GM23248 (cell line): ENCODE measurements at places on chromosomes 6 and 20.

- no peak overlapping the region for H3K4me3 ChIP-seq
- no peak overlapping the region for H3K27ac ChIP-seq
- DNase-seq, result no peak
- H3K36me3 ChIP-seq, result no peaks in the 10 kb centered on the region
Measured at GRCh38 chr6:167787896-167788562, 38.7 kb upstream of the AFDN start.

DNA sequence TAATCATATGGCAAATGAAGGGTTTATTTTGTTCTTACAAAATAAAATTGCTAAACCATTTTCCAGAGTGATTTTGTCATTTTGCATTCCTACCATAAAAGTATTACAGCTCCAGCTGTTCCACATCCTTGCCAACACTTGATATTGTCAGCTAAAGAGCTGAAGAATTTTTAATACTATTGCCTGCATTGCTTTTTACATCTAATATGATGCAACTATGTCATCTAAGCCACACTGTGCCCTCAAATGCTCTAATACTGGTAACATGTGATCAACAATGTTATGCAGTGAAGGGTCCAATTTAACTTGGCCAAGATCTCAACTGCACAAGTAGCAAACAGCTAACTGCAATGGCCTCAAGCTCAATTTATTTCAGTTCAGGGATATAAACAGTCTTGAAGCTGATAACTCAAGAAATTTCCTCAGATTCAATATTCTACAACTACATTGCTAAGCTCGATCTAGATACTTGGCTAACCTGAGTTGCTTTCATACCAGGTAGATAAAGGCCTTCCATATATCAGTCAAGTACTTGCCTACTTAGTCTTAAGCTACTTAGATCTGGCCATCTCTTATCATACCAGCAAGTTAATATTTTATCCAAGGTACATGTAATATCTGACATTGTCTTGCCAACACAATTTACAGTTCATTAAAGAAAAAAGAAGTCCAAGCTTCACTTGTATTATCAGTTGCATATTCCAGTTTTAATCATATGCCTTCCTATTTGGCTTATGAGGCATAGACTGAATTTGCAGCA is 17.0 kb downstream of the AKIRIN2 start:
- no peaks in the 10 kb centered on the region for H3K27me3 ChIP-seq
- H3K4me1 ChIP-seq, result peaks cover 18% of the 10 kb centered on the region
- H3K36me3 ChIP-seq, result peaks cover 15% of the 10 kb centered on the region; the same call in 1 of the 2 replicates
- no peak overlapping the region for H3K27ac ChIP-seq
- H3K4me3 ChIP-seq, result no peak overlapping the region

DNA sequence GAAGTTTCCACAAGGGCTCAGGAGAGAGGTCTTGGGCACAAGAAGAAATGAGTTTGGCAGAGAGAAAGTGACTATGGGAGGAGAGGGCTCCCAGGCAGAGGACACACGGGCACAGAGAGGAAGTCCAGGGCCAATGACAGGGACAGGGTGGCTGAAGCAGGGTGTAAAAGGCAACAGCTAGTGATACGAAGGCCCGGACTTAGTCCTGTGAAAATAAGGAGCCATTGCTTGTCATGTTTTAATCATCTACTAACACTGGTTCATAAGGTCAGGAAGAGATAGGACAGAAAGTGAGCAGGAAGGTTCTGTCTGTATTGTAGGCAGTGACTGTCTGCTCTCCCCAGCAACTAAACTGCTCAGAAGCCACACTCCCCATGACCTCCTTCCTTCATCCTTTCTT is 204.7 kb upstream of the SHLD1 start:
- DNase-seq, result no peak
- H3K27me3 ChIP-seq, result no peaks in the 10 kb centered on the region
- no peak overlapping the region for H3K27ac ChIP-seq
- 0 out of 2 replicates have a peak, but pooled peaks cover 13% of the 10 kb centered on the region for H3K36me3 ChIP-seq

DNA sequence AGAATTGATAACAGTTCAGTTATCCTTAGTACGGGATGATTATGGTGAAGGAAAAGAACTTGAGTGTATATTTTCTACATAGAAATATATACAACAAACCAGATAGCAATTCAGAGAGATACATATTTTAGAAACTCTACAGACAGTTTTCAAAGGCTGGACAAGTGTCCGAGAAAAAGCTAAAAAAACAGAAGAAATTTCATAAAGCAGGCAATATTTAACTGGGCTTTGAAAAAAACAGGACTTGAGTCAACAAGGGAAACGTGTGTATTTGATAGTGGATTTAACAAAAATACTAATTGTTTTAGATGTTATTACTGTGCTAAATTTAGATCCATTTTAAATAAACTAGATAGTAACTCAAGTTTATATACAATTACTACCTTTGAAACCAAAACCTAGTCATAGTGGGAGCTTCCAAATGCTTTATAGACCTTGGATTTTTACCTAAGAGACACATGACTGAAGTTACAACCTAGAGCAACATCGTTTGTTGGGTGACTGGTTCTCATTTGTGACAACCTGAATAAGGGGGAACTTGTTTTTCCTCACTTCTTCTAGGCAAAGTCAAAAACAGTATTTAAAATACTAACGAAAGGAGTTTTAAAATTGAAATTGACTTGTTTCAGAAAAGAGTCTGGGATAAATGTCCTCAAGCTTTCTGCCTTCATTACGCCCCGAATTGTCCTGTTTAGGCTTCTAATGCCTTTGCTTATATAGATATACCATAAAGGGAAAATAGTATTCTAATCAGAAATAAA is 116.7 kb upstream of the PRSS16 start:
- no peaks in the 10 kb centered on the region for H3K27me3 ChIP-seq
- DNase-seq, result peak; percentile 12
- peaks cover 16% of the 10 kb centered on the region; the same call in 1 of the 2 replicates for H3K4me1 ChIP-seq
- H3K27ac ChIP-seq, result peak overlapping the region; percentile 89
- no peaks in the 10 kb centered on the region for H3K36me3 ChIP-seq

DNA sequence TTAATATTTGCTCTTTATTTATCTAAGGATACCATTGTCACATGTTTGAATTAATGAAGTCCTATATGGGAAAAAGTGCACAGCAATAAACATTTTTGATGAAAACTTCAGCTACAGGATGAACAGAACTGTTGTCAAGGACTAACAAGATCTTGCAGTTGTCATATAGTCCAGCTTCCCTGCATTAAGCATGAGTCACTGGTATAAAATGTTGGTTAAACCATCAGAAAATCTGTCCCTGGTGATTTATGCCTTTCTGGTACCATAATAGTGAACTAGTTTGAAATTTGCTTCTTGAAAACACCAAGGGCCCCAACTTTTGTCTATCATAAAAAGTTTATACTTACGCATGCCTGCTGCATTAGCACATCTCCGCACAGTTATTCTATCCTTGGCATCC is 60.4 kb upstream of the RSPO3 start:
- peaks cover 15% of the 10 kb centered on the region for H3K4me1 ChIP-seq
- no peaks in the 10 kb centered on the region for H3K36me3 ChIP-seq
- no peaks in the 10 kb centered on the region for H3K27me3 ChIP-seq
- H3K27ac ChIP-seq, result no peak overlapping the region
- no peak overlapping the region for H3K4me3 ChIP-seq
- DNase-seq, result no peak

DNA sequence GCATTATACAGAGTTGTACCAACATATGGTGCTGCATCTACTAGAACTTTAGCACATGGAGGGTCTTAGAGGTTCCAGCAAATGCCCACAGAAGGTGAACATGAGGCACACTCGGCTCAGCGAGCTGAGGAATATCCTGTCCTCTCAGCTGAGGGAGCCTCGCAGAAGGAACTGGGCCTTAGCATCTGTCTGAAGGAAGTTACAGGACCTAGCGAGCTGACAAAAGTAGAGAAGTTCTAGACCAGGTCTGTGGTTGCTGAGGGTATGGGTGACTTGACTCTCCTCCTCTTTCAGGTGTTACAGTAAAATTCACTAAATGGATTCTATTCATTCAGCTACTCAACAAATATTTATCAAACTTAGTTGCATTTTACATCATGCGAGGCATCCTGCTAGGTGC is 157.2 kb downstream of the ZDHHC14 start:
- no peaks in the 10 kb centered on the region for H3K36me3 ChIP-seq
- no peak overlapping the region for H3K27ac ChIP-seq
- no peak overlapping the region for H3K4me3 ChIP-seq
- no peak for DNase-seq
- H3K27me3 ChIP-seq, result no peaks in the 10 kb centered on the region

DNA sequence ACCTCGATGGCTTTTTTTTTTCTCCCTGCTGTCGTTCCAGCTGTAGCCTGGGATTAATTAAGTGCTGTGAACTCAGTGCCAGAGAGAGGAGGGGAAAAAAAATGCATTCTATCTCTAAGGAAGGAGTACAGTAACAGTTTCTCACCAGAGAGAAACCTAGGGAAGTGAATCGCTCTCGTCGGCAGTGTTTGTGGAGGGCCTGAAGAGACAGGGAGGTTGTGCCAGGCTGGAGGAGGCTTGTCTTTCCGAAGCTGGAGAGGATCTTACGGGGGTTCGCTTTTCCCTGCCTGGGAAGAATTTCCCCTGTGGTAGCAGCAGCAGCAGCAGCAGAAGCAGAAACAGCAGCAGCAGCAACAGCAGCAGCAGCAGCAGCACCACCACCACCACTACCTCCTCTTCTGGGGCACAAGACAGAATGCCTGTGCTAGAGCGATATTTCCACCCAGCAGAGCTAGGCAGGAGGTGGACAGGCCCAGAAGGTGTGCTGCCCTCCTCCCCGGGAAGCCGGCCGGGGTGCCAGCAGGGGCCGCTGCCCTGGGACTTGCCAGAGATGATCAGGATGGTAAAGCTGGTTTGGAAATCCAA is 186.5 kb downstream of the PDE7B start:
- no peaks in the 10 kb centered on the region for H3K36me3 ChIP-seq
- H3K4me1 ChIP-seq, result peaks cover 56% of the 10 kb centered on the region
- H3K27ac ChIP-seq, result peak overlapping the region; percentile 75
- peak overlapping the region; percentile 71 for H3K4me3 ChIP-seq

- peaks cover 16% of the 10 kb centered on the region for H3K4me1 ChIP-seq
- peaks cover 11% of the 10 kb centered on the region; the same call in 1 of the 2 replicates for H3K27me3 ChIP-seq
Measured at GRCh38 chr20:39069976-39070375, 107.8 kb downstream of the DHX35 start.

GRCh38 chr20:38269040-38269439 is 8.5 kb upstream of the KIAA1755 start:
- H3K4me1 ChIP-seq, result peaks cover 33% of the 10 kb centered on the region
- DNase-seq, result no peak
- no peaks in the 10 kb centered on the region for H3K36me3 ChIP-seq
- no peak overlapping the region for H3K4me3 ChIP-seq
- no peak overlapping the region for H3K27ac ChIP-seq

- no peak overlapping the region for H3K4me3 ChIP-seq
- H3K36me3 ChIP-seq, result no peaks in the 10 kb centered on the region
- no peak for DNase-seq
- H3K4me1 ChIP-seq, result no peaks in the 10 kb centered on the region
Measured at GRCh38 chr20:868279-868678, 34.8 kb downstream of the FAM110A start.

- H3K4me3 ChIP-seq, result peak overlapping the region; percentile 81
- H3K4me1 ChIP-seq, result peaks cover 14% of the 10 kb centered on the region
- 0 out of 2 replicates have a peak, but pooled peaks cover 5% of the 10 kb centered on the region for H3K36me3 ChIP-seq
- no peaks in the 10 kb centered on the region for H3K27me3 ChIP-seq
Measured at GRCh38 chr6:71420095-71420692, 131.6 kb downstream of the OGFRL1 start.

DNA sequence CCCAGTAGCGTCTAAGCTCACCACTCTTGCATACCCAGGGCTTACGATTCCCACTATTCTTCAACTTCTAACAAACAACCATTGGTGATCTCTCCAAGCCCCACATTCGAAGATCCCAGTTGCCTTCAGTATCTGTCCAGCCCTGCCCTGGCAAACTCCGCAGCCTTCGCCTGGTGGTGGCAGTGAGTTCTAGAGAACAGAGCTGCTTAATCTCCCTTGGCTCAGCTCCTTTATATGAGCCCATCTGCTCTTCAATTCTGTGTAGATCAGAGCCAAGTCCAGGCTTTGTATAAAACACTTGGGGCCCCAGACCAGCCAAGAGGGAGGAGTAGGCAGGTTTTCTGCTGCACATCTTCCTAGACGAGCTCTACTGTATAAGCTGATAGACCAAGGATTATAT is 193.3 kb downstream of the PHACTR1 start:
- H3K27me3 ChIP-seq, result peaks cover 7% of the 10 kb centered on the region
- no peaks in the 10 kb centered on the region for H3K36me3 ChIP-seq
- no peak overlapping the region for H3K4me3 ChIP-seq
- H3K27ac ChIP-seq, result no peak overlapping the region

- no peaks in the 10 kb centered on the region for H3K36me3 ChIP-seq
- no peaks in the 10 kb centered on the region for H3K27me3 ChIP-seq
- no peak for DNase-seq
- H3K4me3 ChIP-seq, result no peak overlapping the region
- H3K27ac ChIP-seq, result no peak overlapping the region
Measured at GRCh38 chr6:781350-781961, 88.5 kb upstream of the EXOC2 start.

- H3K27ac ChIP-seq, result no peak overlapping the region
- H3K4me3 ChIP-seq, result peak overlapping the region; percentile 68
- no peak for DNase-seq
- no peaks in the 10 kb centered on the region for H3K27me3 ChIP-seq
- peaks cover 7% of the 10 kb centered on the region; the same call in 1 of the 2 replicates for H3K4me1 ChIP-seq
Measured at GRCh38 chr20:63741676-63742380, 2.3 kb downstream of the SLC2A4RG start.

GRCh38 chr6:90678049-90678779 is 91.3 kb upstream of the MAP3K7 start:
- H3K36me3 ChIP-seq, result no peaks in the 10 kb centered on the region
- H3K27me3 ChIP-seq, result peaks cover 3% of the 10 kb centered on the region; the same call in 1 of the 2 replicates
- no peak overlapping the region for H3K4me3 ChIP-seq
- no peak overlapping the region for H3K27ac ChIP-seq

DNA sequence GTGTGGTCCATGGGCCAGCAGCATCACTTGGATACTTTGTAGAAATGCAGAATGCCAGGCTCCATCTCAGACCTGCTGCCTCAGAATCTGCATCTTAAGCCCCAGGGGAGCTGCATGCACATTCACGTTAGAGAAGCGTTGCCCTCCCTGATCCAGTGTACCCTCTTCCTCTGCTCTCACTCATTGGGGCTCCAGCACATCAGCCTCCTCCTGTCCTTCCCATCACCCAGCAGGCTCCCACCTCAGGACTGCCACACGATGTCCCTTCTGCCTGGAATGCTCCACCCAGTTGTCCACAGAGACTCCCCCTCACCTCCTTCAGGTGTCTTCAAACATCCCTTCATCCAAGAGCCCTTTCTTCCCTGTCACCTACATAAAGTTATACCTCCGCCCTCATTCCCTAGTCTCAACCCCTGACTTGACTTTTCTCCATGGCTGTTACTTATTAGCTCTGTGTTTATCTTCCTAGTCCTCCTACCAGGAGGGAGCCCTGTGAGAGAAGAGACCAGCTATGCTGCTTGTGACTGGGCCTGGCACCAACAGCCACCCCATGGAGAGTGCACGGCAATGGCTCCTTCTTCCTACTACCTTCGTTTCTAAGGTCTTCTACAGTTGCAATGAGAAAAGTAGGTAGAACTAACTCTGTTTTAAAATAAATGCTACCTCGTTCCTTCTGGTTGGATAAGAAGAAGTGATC is 3.3 kb upstream of the ACSS1 start:
- peaks cover 28% of the 10 kb centered on the region for H3K27me3 ChIP-seq
- H3K27ac ChIP-seq, result no peak overlapping the region
- DNase-seq, result no peak
- peaks cover 11% of the 10 kb centered on the region; the same call in 1 of the 2 replicates for H3K4me1 ChIP-seq

- H3K27me3 ChIP-seq, result no peaks in the 10 kb centered on the region
- no peak overlapping the region for H3K27ac ChIP-seq
- peaks cover 24% of the 10 kb centered on the region for H3K4me1 ChIP-seq
- no peaks in the 10 kb centered on the region for H3K36me3 ChIP-seq
- no peak for DNase-seq
Measured at GRCh38 chr6:30840084-30840934, 44.0 kb upstream of the DDR1 start.
